Esophagus squamous epithelium (tissue), 5 donors: ENCODE measurements at places on chromosomes 12 and 14.

- DNase-seq: no peak
Observed at GRCh38 chr14:33515441-33515840, 435.4 kb downstream of the EGLN3 start.

DNA sequence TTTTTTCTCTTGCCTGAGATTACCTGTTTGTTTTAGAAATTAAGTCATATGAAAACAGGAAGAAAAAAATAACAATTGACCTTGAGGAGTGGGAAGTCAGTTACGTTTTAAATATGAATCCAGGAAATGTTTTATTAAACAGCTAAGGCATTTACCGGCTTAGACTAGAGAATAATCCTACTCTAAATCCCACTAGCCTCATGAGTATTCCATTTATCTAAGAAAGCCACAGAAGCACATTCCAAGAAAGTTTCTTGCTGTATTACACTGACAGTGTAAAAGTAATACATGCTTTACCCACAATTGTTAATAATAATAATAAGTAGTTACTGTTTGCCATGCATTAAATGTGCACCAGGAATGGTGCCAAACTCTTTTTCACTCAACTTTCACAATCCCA, 90.9 kb downstream of the BMP4 start:
- no peak for DNase-seq

- no peak for DNase-seq
Observed at GRCh38 chr14:103521951-103522563, 573 bp downstream of the CKB start.

DNA sequence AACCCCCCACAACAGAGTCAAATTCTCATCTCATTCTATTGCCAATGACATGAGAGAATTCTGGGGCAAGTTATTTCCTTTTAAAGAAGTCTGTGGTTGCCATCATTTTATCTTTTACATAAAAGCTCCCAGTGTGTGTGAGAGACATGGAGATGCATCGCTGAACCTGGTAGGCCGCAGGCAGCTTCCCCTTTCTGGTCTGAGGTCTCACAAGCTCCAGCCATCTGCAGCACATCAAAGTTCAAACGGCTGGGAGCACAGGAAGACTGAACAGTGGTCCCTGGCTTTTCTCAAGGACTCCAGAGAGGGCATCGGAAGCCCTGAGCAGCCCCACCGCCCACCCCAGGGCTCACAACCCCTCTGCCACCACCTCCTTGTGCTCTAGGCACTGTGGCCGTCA, 141.7 kb downstream of the RIMBP2 start:
- DNase-seq: no peak

GRCh38 chr12:80837342-80837978, 100.3 kb downstream of the LIN7A start:
- no peak for DNase-seq

GRCh38 chr14:96602186-96602585, 100.0 kb downstream of the PAPOLA start:
- DNase-seq: no peak

DNA sequence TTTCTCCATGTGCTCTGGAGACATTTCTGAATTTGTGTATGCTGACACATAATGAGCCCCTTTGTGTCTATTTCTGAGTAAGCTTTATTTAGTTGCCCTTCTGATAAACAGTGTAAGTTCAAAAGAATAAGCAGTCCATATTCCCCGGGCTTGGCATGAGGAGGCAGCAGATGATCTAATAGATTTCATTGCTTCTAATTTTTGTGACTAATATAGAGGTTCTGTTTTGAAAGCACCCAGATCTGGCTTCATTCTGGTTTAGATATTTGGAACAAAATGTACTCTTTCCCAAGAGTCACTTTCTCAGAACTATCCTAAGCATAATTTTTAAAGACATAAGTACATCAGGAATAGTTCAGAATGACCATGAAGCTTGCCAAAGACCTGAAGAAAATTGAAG, 290.9 kb downstream of the BTG1 start:
- no peak for DNase-seq

- no peak for DNase-seq
Observed at GRCh38 chr12:47024463-47024862, 55.0 kb upstream of the PCED1B start.

GRCh38 chr12:15956413-15957185, 45.5 kb downstream of the DERA start:
- DNase-seq: no peak

DNA sequence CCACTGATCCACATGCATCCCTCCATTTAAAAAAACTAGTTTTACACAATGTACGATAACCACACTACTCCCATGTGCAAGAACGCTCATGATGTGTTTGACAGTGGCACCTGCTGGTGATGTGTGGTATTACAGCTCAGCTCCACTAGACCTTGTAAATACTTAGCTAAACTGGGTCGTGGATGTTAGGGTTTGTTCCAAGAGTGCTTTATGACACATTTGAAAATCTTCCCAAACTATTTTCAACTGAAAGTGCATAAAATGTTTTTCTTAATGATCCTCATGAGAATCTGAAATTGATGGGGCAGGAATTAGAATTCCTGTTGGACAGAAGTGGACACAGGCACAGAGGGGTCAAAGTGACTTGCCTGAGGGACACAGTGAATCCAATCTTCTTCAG, 99.2 kb downstream of the SCARB1 start:
- DNase-seq: no peak

DNA sequence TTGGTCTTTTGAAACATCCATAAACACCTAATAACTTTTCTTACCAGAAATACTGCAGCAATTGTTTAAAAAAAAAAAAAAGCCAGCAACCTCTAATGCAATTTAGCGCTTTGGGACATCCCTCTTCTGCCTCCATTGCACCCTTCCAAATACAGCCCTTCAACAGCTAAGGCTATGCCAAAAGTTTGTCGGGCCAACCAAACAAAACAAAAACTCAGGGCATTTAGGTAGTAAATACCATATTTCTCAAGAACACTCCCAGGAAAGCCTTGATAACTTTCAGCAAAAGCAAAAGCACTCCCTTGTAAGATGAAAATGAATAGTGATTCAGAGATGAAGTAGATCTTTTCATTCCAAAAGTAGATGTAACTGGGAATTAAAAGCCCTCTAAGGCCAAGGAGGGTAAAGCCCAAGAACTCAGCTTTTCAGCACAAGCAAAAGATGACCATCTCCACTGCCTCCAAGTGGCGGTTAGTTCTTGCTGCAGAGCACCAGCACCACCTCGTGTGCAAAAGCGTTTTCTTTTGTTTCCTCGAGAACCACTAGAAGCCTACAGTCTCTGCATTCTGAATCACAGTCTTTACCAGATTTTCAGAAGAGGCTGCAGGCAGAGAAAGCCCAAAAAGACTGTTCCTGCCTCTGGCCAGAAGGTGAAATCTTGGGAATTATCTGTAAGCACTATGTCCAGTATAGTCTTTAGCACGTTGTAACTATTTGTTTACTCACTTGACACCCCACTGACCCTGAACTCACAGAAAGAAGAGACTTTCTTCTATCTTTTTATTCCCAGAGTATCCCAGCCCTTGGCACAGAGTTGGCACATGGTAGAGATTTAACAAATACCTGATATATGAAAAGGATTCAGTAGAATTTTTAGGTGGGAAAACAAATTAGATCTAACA, 53.1 kb downstream of the SIX6 start:
- DNase-seq: no peak

- no peak for DNase-seq
Observed at GRCh38 chr14:65880507-65880906, 468.0 kb downstream of the FUT8 start.

DNA sequence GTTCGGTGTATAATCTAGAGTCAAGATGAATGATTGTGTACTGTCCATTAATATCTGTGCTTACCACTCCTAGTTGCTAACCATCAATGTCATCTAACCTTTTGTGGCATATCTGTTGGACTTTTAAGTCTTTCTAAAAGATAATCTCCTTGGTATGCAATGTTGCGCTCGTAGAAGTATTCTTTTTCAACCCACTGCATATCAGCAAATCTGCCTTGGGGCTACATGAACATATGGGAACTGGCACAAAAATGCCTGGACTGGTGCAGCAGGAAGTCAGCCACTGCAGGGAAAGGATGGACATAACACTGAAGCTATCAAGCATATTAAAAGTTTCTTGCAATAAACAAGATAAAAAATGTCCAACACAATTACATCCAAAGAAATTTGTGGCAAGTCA, 124.3 kb upstream of the SLC38A4 start:
- DNase-seq: no peak

DNA sequence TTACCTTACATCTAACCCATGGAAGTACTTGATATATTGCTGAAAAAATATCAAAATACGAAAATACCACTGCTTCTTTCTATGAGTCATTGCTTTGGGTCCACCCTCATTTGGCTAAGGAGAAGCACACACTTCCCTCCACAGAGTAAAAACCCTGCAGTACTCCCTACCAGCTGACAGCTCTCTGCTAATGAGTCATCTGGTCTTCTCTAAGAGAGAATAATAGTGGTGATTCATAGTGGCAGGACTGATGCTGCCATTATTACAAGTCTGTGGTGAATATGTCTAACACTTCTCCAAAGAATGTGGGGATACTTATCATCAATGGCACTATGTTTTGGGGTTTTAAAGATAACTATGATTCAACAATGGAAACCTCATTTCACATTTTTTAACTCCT, 90.7 kb downstream of the PPFIA2 start:
- DNase-seq: no peak

DNA sequence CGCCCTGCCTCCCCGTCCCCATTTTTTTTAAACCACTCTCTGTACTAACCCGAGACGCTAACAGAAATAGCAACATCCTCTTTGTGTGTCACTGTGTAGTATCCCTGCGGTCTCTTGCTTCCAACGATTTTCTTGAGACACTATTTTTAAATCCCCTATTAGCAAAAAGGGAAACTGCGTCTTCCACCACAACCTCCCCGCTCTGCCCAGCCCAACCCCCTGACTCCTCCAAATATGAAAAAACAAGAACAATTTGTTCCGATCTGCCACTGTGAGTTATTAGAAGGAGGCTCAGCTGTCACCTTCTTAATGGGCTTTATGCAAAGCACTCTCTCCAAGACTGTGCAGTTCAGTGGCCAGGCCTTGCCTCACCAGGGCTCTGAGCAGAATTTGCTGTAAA, 76.3 kb downstream of the MAP1LC3B2 start:
- no peak for DNase-seq

GRCh38 chr12:87368259-87368658, 660.9 kb downstream of the C12orf50 start:
- DNase-seq: no peak

DNA sequence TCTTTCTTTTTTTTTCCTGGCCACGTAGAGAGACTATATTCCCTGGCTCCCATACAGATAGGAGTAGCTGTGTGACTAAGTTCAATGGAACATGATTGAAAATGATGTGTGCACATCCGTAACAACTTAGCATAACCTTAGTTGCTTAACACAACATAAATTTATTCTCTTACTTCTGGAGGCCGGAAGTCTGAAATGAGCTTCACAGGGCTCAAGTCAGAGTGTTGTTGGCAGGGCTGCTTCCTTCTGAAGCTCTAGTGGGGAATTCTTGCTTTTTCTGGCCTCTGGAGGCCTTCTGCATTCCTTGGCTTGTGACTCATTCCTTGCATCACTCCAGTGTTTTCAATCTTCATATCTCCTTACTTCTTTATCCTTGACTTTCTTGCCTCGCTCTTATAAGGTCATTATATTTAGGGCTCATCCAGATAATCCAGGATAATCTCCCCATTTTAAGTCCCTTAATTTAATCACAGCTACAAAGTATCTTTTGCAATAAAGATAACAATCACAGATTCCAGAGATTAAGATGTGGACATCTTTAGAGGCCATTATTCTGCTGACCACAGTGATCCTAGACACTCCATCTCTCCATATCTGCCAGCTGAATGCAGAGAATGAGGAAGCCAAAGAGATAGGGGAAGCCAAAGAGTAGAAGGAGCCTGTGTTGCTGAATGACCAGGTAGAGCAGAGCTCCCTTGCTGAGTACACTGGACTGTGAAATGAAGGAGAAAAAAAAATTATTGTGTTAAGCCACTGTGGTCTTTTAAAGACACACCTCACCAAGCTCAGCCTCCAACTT, 21.0 kb upstream of the SNX6 start:
- no peak for DNase-seq

DNA sequence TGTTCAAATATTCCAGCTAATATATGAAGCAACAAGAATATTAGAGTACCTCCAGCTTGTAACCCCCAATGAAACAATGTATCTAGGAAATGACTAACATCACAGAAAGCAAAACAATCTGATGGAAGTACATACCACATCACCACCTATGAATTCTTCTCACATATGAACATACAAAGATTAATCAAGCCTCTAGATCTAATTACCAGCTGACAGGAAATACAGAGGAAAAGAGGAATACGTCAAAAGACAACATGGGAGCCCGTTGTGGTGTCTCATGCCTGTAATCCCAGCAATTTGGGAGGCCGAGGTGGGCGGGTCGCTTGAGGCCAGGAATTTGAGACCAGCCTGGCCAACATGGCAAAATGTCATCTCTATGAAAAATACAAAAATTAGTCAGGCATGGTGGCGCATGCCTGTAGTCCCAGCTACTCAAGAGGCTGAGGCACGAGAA, 7.5 kb downstream of the NEDD8 start:
- no peak for DNase-seq

- no peak for DNase-seq
Observed at GRCh38 chr14:22884738-22885523, 1.9 kb downstream of the REM2 start.

- DNase-seq: no peak
Observed at GRCh38 chr12:54442961-54443360, 23.9 kb upstream of the ITGA5 start.

- DNase-seq: no peak
Observed at GRCh38 chr12:124694846-124695497, 127.6 kb upstream of the NCOR2 start.

DNA sequence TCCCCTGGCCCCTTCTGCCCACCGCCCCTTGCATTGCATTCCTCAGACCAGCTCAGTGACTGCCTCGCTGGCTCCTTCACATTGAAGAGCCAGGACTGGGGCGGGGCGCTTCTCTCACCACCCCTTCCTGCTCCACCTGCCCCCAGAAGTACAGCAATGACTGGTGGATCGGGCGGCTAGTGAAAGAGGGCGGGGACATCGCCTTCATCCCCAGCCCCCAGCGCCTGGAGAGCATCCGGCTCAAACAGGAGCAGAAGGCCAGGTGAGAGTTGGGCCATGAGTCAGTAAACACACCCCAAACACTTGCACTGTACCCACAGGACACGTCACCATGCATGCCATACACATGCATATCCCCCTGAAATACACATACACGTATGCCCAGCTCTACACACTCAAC, 5.8 kb downstream of the CACNB3 start:
- no peak for DNase-seq
